ENCODE measurements at places on chromosomes 13 and 19.

- no peak for DNase-seq
Measured at GRCh38 chr13:84491952-84492351, 609.7 kb upstream of the SLITRK1 start.

- no peak for DNase-seq
Measured at GRCh38 chr19:23561341-23561740, 125.7 kb downstream of the ZNF675 start.

GRCh38 chr19:2035590-2035991 lies 15.5 kb downstream of the MKNK2 start:
- DNase-seq: no peak

- DNase-seq: no peak
Measured at GRCh38 chr19:51071095-51071405, 6.2 kb upstream of the KLK13 start.

Measured in cardiac fibroblast (primary cell).